Kasumi-1 (cell line): ENCODE measurements at places on chromosomes 12 and 14.

- no peak for DNase-seq
Observed at GRCh38 chr12:4621511-4621910, 27.3 kb downstream of the AKAP3 start.

DNA sequence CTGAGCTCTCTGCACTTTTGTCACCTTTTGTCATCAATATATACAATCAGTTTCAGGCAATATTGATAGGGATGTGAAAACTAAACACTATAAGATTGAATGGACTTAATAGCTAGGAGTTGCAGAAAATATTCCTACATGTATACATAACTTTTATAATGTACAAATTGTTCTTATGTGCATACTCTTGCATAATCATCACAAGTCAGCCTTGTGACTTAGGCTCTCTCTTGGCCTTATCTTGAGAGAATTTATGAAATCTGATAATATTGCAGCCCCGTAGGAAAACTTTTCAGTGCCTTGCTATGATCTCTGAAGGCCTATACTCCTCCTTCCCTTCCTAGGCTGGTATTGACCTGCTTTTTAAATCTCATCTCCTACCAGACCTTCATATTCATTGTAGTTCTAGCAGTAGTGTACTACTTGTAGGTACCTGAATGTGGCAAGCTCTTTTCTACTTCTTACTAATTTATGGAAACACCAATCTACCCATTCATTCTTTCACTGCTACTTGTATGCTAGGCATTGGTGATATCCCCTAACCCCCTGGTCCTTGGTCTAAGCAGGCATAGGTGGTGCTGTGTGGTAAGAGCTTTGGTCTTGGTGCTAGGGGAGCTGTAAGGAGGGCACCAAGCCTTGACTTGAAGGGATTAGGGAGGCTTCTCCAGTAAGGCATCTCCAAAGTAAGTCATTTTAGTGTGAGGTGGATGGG, 100.0 kb downstream of the PRKCH start:
- no peak for DNase-seq

DNA sequence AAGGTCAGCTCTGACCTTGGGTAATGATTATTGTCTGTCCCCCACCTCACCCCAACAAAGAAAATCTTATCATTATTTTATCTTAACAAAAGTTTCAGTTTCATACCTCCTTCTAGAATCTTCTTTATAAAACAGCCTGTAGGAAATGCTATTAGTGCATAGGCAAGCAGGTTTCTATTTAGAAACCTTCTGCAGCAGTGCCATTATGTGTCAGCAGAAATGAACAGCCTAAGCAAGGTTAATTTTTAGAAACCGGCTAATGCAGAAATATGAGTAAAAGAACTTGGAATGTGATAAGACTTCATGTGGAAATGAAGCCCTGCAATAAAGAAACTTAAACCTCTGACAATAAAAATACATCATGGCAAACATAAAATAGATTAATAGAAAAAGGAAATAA, 814.4 kb downstream of the FSCB start:
- no peak for DNase-seq

- DNase-seq: no peak
Observed at GRCh38 chr14:64691376-64691775, 12.8 kb upstream of the PLEKHG3 start.

- DNase-seq: no peak
Observed at GRCh38 chr12:80977346-80977745, 39.6 kb upstream of the LIN7A start.

DNA sequence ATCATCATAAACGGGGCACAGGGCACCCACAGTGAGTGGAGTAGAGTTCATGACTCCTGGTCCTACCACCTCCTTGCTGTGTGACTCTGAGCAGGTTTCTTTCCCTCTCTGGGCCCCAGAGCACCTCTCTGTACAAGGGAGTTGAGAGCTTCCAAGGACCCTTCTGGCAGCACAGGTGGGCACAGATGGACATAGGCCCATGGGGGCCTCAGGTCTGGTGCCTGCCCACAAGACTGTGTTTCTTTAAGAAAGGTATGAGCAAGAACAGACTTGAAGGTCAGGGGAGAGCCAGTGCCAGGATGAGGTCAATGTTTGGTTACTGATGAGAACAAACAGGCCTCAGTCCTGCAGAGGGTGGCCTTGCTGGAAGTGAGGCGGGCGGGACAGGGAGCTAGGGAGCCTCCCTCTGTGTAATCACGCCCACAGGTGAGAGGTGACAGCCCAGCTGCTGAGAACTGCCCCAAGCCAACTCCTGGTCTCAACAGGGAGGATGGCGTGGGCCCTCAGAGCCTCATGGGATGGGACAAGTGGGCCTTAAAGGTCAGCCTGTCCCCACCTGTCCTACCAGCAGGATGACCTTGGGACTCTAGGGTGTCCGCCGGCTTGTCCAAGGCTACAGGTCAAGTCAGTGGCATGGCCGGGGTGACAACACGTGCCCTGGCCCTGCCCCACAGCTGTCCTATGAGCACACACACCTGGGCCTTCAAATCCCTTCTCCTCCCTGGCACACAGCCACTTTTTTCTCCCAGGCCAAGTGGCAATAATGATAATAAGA, 49.1 kb downstream of the CCDC85C start:
- DNase-seq: no peak

- DNase-seq: no peak
Observed at GRCh38 chr12:60308366-60308991, 712.6 kb downstream of the SLC16A7 start.

DNA sequence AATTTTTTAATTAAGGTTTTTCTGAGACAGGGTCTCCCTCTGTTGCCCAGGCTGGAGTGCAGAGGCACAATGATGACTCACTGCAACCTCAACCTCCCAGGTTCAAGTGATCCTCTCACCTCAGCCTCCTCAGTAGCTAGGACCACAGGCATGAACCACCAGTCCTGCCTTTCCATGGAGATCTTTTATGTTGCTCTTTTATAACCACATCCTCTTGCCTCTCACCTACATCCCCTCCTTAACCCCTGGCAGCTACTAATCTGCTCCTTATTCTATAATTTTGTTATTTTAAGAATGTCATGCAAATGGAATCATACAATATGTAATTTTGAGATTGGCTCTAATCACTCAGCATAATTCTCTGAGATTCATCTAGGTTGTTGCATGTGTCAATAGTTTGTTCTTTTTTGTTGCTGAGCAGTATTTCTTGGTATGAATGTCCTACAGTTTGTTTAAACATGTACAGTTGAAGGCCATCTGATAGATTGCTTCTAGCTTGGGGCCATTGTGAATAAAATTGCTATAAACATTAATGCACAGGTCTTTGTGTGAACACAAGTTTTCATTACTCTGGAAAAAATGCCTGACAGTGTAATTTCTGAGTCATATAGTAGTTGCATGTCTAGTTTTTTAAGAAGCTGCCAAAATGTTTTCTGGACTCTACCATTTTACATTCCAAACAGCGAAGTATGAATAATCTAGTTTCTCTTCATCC, 249.2 kb upstream of the AMIGO2 start:
- DNase-seq: no peak

DNA sequence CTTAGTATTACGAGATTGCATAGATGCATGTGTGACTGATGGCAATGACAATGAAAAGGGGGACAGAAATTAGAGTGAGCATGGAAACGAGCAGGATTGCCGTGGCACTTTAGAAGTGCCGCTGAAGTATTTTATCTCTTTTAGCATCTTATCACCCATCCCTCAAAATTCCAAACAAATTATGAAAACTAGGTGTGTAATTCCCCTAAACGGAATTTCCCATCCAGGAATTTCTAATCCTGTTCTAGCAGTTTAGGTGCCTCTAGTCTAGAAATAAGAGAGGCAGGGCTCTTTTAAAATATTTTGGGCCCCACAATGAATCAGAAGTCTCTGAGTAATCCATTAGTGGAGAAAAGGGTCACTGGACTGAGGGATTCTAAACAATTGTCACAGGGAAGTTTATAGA, 947 bp downstream of the TMEM52B start:
- DNase-seq: no peak
